Astrocyte (in vitro differentiated cells and primary cell): ENCODE measurements at places on chromosomes 6 and 20. TPM values are rescaled to one million over a fixed set of nuclear protein-coding genes. Genes with fewer than 3 reads are reported as not detected.

- no peaks in the 10 kb centered on the region for H3K36me3 ChIP-seq
- H3K27me3 ChIP-seq: peaks cover 2% of the 10 kb centered on the region
- no peak overlapping the region for H3K27ac ChIP-seq
- DNase-seq: no peak
Measured at GRCh38 chr6:165969184-165969583, 198.5 kb downstream of the TBXT start.

DNA sequence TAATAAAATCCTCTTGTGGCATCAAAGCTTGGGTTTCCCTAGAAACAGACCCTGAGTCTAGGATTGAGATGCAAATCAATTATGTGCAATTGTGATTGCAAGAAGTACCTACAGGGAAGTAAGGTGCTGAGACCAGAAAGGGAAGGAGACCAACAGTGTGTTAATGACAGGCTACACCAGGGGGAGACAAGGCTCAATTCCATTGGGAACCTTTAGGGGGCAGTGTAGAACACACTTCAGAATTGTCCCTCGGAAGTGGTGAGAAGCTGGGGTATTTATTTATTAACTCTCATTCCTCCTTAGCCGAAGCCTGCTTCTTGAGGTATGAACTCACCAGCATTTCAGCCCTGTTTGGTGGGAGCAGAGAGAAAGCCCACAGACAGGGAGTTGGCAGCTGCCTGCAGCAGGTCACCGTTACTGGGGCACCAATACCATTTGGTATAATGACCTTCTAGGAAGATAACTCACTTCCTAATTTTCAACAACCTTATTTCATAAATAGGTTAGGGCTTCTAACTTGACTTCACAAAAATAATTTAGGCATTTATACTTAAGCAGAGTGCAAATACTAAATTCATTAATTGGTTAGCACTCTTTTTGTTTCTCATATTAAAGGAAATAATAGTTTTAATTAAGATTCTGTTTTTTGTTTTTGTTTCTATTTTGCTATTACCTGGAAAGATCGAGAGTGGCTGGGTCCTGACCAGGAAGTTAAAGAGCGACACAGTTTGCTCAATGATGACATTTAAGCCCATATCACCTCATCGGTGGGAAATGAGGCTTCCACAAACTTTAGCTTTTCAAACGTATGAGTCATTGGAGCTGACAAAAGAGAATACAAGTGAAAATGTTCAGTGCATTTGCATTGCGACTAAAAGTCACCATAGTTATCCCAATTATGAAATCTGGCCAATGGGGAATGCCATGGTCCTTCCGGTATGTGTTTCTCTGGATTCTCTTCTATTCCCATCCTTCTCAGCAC, 94.8 kb downstream of the BTBD3 start:
- no peaks in the 10 kb centered on the region for H3K27me3 ChIP-seq
- no peaks in the 10 kb centered on the region for H3K4me1 ChIP-seq
- peak; percentile 10 for DNase-seq
- H3K27ac ChIP-seq: no peak overlapping the region

DNA sequence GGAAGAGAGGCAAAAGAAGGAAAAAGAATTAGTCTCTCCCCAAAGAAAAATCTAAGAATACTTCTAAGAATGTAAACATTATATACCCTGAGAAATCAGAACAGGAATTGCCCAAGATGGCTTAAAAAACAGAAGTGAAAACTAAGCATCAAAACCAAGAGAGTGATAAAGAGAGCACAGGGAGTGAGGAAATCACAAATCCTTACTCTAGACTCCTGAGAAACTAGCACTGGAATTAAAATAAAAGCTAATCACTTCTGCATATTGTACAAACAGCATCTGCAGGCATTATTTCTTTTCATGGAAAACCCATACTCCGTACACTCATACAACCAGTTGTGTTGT, 285.7 kb downstream of the BTBD9 start:
- no peaks in the 10 kb centered on the region for H3K27me3 ChIP-seq
- H3K27ac ChIP-seq: no peak overlapping the region
- no peak for DNase-seq
- no peaks in the 10 kb centered on the region for H3K36me3 ChIP-seq
- peaks cover 17% of the 10 kb centered on the region for H3K4me1 ChIP-seq
- no peak overlapping the region for H3K4me3 ChIP-seq

GRCh38 chr6:132115714-132116366, 164.7 kb upstream of the CCN2 start:
- peaks cover 3% of the 10 kb centered on the region for H3K4me1 ChIP-seq
- no peak for DNase-seq
- no peaks in the 10 kb centered on the region for H3K27me3 ChIP-seq
- no peak overlapping the region for H3K4me3 ChIP-seq
- no peaks in the 10 kb centered on the region for H3K36me3 ChIP-seq

GRCh38 chr6:35780719-35781118, at the start of gene CLPSL1:
CLPSL1 (plus strand) TSS chr6:35781019; CDS start chr6:35781111, 92 bp downstream.
- H3K36me3 ChIP-seq: no peaks in the 10 kb centered on the region
- no peak within 1 kb of the TSS for H3K4me3 ChIP-seq
- no peaks in the 10 kb centered on the region for H3K4me1 ChIP-seq

DNA sequence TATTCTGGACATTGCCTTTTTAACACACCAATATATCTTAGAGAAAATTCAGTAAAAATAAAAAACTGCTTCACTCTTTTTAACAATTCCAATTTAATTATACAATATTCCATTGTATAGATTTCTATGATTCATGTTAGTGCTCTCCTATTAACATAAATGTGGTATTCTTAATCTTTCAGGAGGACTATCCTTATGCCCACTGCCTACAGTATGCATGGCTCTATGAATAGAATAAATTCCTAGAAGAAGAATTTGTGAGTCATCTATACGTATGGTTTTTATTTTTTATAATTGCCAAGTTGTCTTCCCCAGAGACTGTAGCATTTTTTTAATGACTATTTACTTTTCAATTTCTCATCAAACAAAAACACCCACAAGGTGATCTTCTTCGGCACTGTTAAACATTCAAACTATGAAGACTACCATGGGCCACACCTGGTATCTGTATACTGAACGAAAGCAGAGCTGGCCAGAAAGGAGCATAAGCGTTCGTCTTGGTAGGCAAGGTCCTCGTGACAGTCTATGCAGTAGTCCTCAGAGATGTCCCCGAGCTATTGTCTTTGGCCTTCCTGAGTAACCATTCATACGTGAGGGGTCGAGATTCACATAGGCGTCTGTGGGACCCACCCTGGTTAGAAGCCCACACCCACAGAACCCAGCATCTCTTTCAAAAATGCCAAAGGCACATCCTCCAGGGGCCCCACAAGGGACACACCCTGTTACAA, 74.6 kb downstream of the KIF16B start:
- no peaks in the 10 kb centered on the region for H3K4me1 ChIP-seq
- H3K36me3 ChIP-seq: no peaks in the 10 kb centered on the region
- H3K27ac ChIP-seq: no peak overlapping the region
- no peak for DNase-seq
- no peak overlapping the region for H3K4me3 ChIP-seq

DNA sequence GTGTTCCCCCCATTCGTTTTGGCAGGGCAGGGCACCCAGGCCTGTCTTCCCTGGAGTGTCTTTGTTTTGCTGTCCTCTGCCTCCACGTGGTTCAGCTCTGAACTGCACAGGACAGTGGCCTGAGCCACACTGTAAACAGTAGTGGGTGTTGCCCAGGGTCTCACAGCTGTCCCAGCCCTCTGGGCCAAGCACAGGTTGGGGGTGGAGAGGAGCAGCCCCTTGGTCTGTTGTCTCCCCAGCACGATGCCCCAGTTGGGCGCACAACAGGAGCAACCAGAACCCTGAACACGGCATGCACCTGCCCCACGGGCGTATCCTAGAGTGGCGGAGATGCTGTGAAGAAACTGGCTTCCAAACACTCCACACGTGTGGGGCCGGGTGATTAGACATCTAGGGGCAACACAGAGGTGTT, 14.4 kb downstream of the CCDC167 start:
- H3K4me3 ChIP-seq: no peak overlapping the region
- no peaks in the 10 kb centered on the region for H3K27me3 ChIP-seq
- no peaks in the 10 kb centered on the region for H3K36me3 ChIP-seq
- no peak for DNase-seq
- H3K4me1 ChIP-seq: peaks cover 6% of the 10 kb centered on the region
- H3K27ac ChIP-seq: no peak overlapping the region

- H3K27ac ChIP-seq: no peak overlapping the region
- no peaks in the 10 kb centered on the region for H3K4me1 ChIP-seq
- no peak overlapping the region for H3K4me3 ChIP-seq
Measured at GRCh38 chr20:25346349-25346748, 44.3 kb downstream of the ABHD12 start.

- no peak overlapping the region for H3K4me3 ChIP-seq
- peaks cover 6% of the 10 kb centered on the region for H3K4me1 ChIP-seq
- no peak overlapping the region for H3K27ac ChIP-seq
- DNase-seq: no peak
Measured at GRCh38 chr6:84515067-84515466, 249.3 kb downstream of the TBX18 start.

DNA sequence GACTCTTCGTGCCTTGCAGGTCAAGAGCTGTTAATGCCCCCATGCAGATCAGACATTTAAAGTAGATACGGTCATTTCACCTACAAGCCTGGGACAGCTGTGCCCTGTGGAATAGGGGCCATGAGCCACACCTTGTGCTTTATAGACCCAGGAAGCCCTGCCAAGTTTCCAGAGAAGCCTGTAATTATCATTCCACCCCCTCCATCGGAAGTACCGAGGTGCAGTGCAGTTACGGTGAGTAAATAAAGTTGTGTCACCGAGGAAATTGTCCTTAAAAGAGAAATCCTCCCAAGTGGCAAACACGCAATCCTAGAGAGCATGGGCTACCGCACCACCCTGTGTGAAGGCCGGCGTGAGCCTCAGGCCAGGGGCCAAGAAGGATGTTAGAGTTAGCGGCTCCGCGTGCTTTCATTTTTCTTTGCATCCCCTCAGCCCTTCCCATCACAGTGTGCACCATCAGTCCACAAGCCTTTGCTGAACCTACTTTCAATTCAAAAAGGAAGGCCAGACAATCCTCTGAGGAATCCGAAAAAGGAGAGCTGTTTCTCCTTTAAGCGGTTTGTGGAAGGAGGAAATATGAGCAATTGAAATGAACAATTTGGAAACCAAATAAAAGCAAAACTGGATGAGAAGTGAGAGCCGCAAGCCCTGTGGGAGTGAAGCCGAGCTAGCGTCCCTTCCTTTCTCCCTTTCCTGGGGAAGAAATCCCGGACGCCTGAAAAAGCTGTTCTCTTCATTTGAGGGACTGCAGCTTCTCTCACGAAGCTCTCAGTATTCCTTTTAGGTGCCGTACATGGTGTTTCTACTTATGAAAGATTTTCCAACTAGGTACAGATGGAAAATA, 183.3 kb upstream of the PDE10A start:
- H3K27me3 ChIP-seq: peaks cover 7% of the 10 kb centered on the region
- no peak overlapping the region for H3K27ac ChIP-seq
- no peaks in the 10 kb centered on the region for H3K4me1 ChIP-seq
- no peak overlapping the region for H3K4me3 ChIP-seq
- no peak for DNase-seq
- H3K36me3 ChIP-seq: no peaks in the 10 kb centered on the region

DNA sequence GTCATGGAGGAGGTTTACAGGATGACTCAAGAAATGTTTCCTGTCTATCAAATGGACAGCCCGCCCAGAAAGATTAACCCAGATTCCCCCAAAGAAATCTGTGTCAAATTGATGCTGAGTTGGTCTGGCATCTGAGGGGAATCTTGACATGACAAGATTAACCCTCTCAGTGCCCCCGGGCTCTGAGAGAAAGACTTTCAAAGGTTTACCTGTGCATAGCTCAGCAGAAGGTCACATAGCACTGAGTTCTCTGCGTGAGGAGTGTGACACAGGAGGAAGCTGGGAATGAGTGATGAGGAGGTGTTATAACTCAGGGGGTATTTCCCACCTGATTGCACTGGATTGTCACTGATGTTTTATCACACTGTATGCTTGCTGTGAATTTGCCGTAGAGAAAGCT, 601.2 kb downstream of the DHX35 start:
- no peaks in the 10 kb centered on the region for H3K27me3 ChIP-seq
- H3K27ac ChIP-seq: no peak overlapping the region
- no peak overlapping the region for H3K4me3 ChIP-seq

DNA sequence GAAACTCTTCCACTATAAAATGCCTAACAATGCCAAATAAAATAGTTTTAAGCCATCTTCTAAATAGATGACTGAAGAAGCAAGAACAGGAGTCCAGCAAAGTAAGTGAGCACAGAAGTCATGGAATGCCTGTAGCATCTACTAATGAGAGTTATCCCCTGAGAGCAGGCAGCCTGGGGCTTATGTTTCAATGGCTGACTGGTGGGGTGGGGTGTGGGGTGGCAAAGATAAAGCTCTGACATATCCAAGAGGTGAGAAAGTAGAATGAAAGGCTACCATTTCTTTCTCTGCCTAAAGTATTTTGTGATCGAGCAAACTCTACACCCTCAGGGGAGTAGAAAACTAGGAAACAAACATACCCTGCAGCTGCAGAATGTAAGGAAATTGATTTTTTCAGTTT, 348.8 kb downstream of the TFAP2B start:
- H3K27ac ChIP-seq: no peak overlapping the region
- no peak overlapping the region for H3K4me3 ChIP-seq
- no peaks in the 10 kb centered on the region for H3K36me3 ChIP-seq
- H3K27me3 ChIP-seq: no peaks in the 10 kb centered on the region
- H3K4me1 ChIP-seq: no peaks in the 10 kb centered on the region
- no peak for DNase-seq

GRCh38 chr6:139591075-139591865, 216.8 kb upstream of the CITED2 start:
- DNase-seq: no peak
- no peak overlapping the region for H3K27ac ChIP-seq
- peaks cover 16% of the 10 kb centered on the region for H3K4me1 ChIP-seq
- H3K4me3 ChIP-seq: no peak overlapping the region
- no peaks in the 10 kb centered on the region for H3K36me3 ChIP-seq

GRCh38 chr6:11160199-11160598, 48.7 kb upstream of the ERVFRD-1 start:
- H3K36me3 ChIP-seq: no peaks in the 10 kb centered on the region
- no peak for DNase-seq
- peaks cover 12% of the 10 kb centered on the region for H3K4me1 ChIP-seq
- H3K27me3 ChIP-seq: no peaks in the 10 kb centered on the region

Gene NOL4L
- total RNA-seq: 35.5 and 43.0 TPM in 2 replicates

Gene ZBTB12
- 3.7 and 4.6 TPM in 2 replicates for total RNA-seq

Gene ELOVL4
- 10.0 and 10.4 TPM in 2 replicates for total RNA-seq

Gene ESR1
- total RNA-seq: 0.05 TPM in 2 replicates

Gene PARD6B
- total RNA-seq: 10.1 and 13.1 TPM in 2 replicates

Gene RIMS1
- 1.8 and 2.2 TPM in 2 replicates for total RNA-seq

Gene BEND6
- total RNA-seq: 8.3 and 10.4 TPM in 2 replicates

Gene CST1
- total RNA-seq: not detected in 2 replicates

Gene QRSL1
- total RNA-seq: 9.8 and 11.5 TPM in 2 replicates

Gene C6orf163
- 1.6 and 2.9 TPM in 2 replicates for total RNA-seq

Gene GRIK2
- total RNA-seq: 2.5 and 2.8 TPM in 2 replicates

Gene CFAP61
- total RNA-seq: not detected in 2 replicates

Gene TCF21
- 0.52 and 0.94 TPM in 2 replicates for total RNA-seq

Gene ZNF391
- 6.0 and 7.2 TPM in 2 replicates for total RNA-seq

Gene AVP
- total RNA-seq: not detected in 2 replicates

Gene OLIG3
- total RNA-seq: 0.14 TPM in 1 of 2 replicates, not detected in the other

Gene PM20D2
- 7.7 and 10.4 TPM in 2 replicates for total RNA-seq
